ENCODE measurements at places on chromosomes 6 and 20. TPM values are rescaled to one million over a fixed set of nuclear protein-coding genes. Genes with fewer than 3 reads are reported as not detected.

Gene PSMA7
- 518 TPM for total RNA-seq

Gene PDE7B
- 0.09 TPM for total RNA-seq

Gene ZNF341
- 10.2 TPM for total RNA-seq

Gene SLC17A1
- total RNA-seq, result not detected

Gene CPNE5
- total RNA-seq, result not detected

DNA sequence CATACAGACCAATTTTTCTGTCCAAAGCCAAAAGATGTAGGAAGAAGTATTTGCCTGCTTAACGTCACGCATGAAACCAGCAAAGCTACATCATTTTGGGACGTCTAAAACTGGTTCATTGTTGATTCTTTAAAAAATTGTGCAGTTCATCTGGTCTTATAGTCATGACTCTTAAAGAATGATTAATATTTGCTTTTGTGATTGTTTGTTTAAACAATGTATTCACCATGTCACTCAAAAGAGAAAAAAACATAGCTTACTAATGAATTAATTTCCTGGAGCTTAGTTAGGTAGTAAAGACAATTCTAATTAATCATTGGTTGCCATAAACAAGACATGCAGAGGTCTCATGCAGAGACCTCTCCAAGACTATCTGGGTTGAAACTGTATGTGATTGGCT, 157.3 kb downstream of the RPS12 start:
- H3K36me3 ChIP-seq, result no peaks in the 10 kb centered on the region
- no peak for DNase-seq
- H3K27me3 ChIP-seq, result no peaks in the 10 kb centered on the region
- H3K4me3 ChIP-seq, result no peak overlapping the region

DNA sequence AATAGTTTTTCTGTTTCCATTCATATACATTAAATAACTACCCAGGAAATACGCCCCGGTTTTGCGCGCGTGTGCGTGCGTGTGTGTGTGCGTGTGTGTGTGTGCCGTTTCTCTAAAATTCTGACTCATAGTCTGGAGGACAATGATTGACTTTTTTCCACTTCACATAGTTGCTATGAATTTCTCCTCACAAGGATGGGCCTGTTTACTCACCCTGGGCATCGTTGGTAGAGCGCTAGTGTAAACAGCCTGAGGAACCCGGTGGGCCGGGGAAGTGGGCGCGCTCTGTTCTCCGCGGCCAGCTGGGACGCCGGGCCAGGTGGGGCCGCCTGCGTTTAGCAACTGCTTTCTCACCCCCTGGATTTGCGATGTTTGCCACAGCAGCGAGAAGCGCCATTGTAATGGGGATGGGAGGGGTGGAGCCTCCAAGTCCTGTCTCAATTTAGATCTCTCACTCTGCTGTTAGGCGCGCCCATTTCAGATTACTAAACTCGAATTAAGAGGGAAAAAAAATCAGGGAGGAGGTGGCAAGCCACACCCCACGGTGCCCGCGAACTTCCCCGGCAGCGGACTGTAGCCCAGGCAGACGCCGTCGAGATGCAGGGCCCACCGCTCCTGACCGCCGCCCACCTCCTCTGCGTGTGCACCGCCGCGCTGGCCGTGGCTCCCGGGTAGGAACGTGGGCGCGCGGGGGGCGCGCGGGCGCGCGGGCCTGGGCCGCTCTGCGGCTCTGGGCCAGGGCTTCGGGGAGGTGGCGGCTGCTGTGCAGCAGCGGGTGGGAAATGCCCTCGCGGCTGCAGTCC, at the start of gene CD109:
TSS of gene CD109 (plus strand) at position 585 of the 803 bp plus-strand sequence. CDS start at position 598, 13 bp downstream.
- H3K27me3 ChIP-seq, result no peaks in the 10 kb centered on the region
- DNase-seq, result peak; percentile 39
- peaks cover 15% of the 10 kb centered on the region for H3K36me3 ChIP-seq
- peak within 1 kb of the TSS; percentile 79 for H3K27ac ChIP-seq

DNA sequence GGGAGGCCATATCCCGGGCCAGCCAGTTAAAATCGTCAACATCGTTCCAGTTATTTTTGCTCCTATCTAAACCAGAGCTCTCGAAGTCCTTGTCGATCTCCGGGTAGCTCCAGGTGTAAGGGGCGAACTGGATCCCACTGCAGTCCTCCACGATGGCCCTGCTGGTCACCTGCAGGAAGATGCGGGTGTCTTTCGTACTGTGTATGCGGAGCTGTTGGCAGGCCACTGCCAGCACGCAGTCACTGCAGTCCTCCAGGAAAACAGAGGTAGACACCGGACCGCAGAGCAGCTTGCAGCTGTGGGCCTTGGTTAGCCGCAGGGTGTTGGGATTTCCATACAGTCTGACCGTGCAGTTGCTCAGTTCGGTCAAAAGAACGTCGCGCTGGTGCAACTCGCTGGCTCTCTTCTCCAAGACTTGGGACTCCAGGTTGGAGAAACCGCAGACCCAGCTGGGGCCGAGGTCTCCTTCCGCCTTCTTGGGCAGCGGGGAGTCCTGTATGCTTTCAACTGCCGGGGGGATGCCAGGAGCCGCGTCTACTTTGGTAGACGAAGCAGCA, 742 bp downstream of the TBCC start:
- no peak overlapping the region for H3K27ac ChIP-seq
- peak; percentile 30 for DNase-seq
- H3K27me3 ChIP-seq, result no peaks in the 10 kb centered on the region
- peaks cover 26% of the 10 kb centered on the region for H3K4me1 ChIP-seq
- peaks cover 40% of the 10 kb centered on the region for H3K36me3 ChIP-seq

DNA sequence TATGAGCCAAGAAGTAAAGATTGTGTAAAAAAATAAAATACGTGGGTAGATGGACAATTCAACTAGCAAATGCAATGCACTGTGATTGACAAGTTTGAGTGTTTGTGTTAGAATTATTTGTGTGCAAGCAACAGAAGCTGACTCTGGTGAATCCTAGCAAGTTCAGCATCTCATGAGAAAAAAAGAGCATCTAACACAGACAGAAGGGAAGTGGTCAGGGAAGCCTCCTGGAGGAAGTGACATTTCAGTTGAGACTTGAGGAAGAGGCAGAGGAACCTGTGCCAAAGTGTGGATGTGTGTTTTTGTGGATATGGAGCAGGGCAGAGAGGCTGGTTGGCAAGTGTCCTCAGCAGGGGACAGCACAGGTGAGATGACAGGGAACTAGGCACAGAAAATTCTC, 248.7 kb downstream of the ZNF217 start:
- H3K36me3 ChIP-seq, result no peaks in the 10 kb centered on the region
- DNase-seq, result no peak
- H3K27ac ChIP-seq, result no peak overlapping the region
- H3K4me1 ChIP-seq, result no peaks in the 10 kb centered on the region
- H3K4me3 ChIP-seq, result no peak overlapping the region

GRCh38 chr6:22886650-22887581, 317.6 kb downstream of the HDGFL1 start:
- peaks cover 5% of the 10 kb centered on the region for H3K36me3 ChIP-seq
- peaks cover 50% of the 10 kb centered on the region for H3K4me1 ChIP-seq
- DNase-seq, result peak; percentile 43
- H3K27me3 ChIP-seq, result no peaks in the 10 kb centered on the region
- H3K27ac ChIP-seq, result peak overlapping the region; percentile 71

DNA sequence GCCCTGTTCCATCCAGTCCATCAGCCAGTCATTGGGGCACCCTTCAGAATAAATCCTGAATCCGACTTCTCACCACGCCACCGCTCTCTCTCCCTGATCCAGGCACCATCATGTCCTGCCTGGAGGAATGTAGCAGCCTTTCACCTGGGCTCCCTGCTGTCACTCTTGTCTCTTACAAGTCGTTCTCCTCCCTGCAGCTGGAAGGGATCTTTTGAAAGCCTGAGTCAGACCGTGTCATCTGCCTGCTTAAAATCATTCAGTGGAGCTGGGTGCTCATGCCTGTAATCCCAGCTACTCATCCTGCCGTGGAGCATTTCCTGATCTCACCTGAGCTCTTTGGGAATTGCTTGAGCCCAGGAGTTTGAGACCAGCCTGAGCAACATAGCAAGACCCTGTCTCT, 19.2 kb upstream of the KCNG1 start:
- H3K4me3 ChIP-seq, result no peak overlapping the region
- H3K27ac ChIP-seq, result no peak overlapping the region
- DNase-seq, result no peak
- no peaks in the 10 kb centered on the region for H3K4me1 ChIP-seq
- no peaks in the 10 kb centered on the region for H3K36me3 ChIP-seq

- no peaks in the 10 kb centered on the region for H3K36me3 ChIP-seq
- H3K27ac ChIP-seq, result no peak overlapping the region
- H3K4me1 ChIP-seq, result no peaks in the 10 kb centered on the region
- H3K4me3 ChIP-seq, result no peak overlapping the region
- DNase-seq, result no peak
- no peaks in the 10 kb centered on the region for H3K27me3 ChIP-seq
These were observed 161.0 kb downstream of the INSM1 start for GRCh38 chr20:20528861-20529260.

DNA sequence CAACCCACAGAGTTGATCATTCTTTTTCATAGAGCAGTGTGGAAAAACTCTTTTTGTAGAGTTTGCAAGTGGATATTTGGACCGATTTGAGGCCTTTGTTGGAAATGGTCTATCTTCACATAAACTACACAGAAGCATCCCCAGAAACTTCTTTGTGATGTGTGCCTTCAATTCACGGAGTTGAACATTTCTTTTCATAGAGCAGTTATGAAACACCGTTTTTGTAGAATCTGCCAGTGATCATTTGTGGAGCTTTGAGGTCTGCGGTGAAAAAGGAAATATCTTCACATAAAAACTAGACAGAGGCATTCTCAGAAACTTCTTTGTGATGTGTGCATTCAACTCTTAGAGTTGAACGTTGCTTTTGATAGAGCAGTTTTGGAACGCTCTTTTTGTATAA, 618.4 kb upstream of the ZNF337 start:
- no peaks in the 10 kb centered on the region for H3K4me1 ChIP-seq
- no peak overlapping the region for H3K27ac ChIP-seq
- DNase-seq, result no peak
- no peak overlapping the region for H3K4me3 ChIP-seq
- H3K36me3 ChIP-seq, result no peaks in the 10 kb centered on the region

- peak; percentile 51 for DNase-seq
- H3K27ac ChIP-seq, result no peak overlapping the region
- H3K4me1 ChIP-seq, result no peaks in the 10 kb centered on the region
- H3K36me3 ChIP-seq, result no peaks in the 10 kb centered on the region
- no peak overlapping the region for H3K4me3 ChIP-seq
These were observed 12.9 kb downstream of the COX7A2 start for GRCh38 chr6:75230484-75231325.

DNA sequence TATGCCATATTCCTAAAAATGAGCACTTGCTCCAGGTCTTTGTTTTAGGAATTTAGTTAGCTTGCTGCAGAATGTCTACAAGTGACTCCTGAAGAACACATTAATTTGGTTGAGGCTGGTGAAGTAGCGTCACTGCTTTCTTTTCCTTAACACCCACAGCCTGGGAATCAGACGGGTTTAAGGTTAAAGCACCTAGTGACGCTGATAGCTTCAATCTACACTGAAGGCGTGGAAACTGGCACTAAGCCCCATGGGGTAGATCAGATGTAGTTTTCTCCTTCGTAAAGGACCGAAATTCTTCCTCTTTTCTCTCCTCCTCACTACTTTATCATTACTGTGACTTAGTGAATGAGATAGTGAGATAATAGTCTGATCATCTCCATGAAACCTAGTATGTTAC, 90.3 kb downstream of the TBC1D7 start:
- H3K4me3 ChIP-seq, result no peak overlapping the region
- H3K27me3 ChIP-seq, result peaks cover 27% of the 10 kb centered on the region
- DNase-seq, result no peak
- H3K27ac ChIP-seq, result no peak overlapping the region

DNA sequence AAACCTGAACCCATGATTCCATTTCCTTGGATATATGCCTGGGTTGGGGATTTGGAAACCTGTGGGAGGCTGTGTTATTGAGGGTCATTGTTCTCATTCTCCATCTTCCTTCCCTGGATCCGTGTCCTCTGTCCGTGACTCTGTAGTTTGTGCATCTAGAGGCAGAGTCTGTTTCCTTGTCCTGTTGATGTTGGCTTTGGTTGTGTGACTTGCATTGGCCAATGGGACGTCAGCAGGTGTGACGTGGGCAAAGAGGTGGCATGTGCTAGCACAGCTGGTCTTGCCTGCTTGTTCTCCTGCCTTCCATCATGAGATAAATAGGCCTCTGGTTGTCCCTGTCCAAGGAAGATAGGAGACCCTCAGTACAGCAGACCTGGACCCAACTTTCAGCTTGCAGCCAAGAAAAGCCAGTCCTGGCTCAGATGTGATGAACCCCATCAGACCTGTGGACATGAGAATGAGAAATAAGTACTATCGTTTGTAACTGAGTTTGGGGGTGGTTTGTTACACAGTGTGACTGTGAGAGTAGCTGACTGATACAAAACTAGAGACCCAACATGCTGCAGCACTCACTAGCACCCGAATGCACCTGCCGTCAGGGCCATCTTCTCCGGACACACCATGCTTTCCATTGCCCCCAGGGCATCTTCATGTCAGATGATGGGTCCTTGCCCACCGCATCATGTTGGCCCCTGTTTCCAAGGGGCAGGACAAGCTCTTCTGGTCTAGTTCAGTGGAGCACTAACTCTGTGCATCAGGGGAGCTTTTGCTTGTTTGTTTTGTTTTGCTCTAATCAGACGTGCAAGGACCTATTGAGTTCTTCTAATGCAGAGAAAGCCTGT, 195.3 kb upstream of the SULF2 start:
- H3K27ac ChIP-seq, result no peak overlapping the region
- H3K4me1 ChIP-seq, result peaks cover 50% of the 10 kb centered on the region
- no peak overlapping the region for H3K4me3 ChIP-seq
- no peaks in the 10 kb centered on the region for H3K36me3 ChIP-seq
- no peaks in the 10 kb centered on the region for H3K27me3 ChIP-seq

DNA sequence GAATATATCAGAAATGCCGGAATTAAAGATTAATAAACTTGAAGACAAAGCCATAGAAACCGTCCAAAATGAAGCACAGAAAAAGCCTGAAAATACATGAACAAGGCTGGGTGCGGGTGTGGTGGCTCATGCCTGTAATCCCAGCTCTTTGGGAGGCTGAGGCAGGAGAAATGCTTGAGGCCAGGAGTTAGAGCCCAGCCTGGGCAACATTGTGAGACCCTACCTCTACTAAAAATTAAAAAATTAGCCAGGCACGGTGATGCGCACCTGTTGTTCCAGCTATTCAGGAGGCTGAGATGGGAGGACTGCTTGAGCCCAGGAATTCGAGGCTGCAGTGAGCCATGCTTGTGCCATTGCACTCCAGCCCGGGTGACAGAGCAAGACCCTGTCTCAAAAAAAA, 32.9 kb downstream of the REV3L start:
- DNase-seq, result no peak
- no peaks in the 10 kb centered on the region for H3K27me3 ChIP-seq
- no peaks in the 10 kb centered on the region for H3K36me3 ChIP-seq
- no peak overlapping the region for H3K27ac ChIP-seq

DNA sequence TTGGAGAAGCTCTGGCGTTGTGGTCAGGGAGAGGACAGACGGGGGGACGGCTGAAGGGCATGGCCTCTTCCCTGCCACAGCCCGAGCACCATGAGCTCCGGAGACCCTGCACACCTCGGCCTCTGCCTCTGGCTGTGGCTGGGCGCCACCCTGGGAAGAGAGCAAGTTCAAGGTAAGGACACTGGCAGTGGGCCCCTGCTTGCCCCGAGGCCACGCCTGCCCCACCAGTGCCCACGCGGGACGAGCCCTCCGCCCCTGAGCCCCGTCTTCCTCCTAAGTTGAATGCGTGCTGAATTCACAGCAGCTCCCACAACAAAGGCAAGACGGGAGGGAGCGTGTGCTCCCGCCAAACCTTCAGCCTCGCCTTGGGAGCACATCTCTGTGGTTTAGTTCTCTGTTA, 2.0 kb downstream of the COL20A1 start:
- peaks cover 84% of the 10 kb centered on the region for H3K27me3 ChIP-seq
- H3K27ac ChIP-seq, result no peak overlapping the region
- H3K4me3 ChIP-seq, result no peak overlapping the region
- H3K4me1 ChIP-seq, result no peaks in the 10 kb centered on the region
- DNase-seq, result no peak
- peaks cover 25% of the 10 kb centered on the region for H3K36me3 ChIP-seq
